Central memory CD4-positive, alpha-beta T cell (primary cell): ENCODE measurements at places on chromosomes 7 and 10.

DNA sequence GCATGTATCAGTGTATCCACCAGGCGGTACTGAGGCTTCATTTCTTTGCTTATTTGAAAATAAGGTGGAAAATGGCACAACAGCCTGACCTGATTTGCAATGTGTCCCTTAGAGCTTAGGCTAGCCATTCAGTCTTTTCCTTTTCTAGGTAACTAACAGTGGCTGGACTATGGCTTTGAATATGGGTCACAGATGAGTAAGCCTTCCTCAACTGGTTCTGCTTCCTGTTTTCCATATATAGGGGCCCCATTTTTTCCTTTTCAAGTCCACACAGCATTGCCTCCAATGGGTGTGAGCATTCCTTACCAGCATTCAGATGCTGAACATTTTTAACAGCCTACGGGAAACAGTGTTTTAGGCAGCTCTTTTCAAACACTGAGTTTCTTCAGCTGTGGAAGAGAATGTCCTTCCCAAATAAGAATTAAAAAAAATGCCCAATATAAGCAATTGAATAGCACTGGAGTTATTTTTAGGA is 3.9 kb upstream of the ITGB1 start:
- no peak for DNase-seq

GRCh38 chr7:79778786-79779770 is 325.6 kb upstream of the MAGI2 start:
- DNase-seq = no peak

DNA sequence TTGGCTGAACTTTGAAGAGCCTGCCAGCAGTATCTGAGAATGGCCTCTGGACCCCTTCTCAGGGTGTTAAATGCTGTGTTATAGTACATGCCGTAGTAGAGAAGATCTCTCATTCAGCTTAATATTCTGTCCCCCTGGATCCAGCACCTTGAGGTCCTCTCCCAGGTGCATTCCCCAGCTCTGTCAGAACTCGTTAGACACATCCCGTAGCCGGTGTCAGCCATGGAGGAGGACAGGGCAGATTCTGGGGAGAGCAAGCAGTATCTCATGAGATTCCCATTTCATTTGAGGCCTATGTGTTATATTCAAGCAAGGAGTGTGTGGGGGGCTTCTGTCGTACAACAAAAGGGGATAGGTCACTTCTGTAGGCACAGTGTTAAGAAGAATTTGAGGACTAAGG is 34.8 kb downstream of the NACAD start:
- DNase-seq = no peak

GRCh38 chr7:28509251-28510025 is 97.1 kb downstream of the CREB5 start:
- DNase-seq = no peak

DNA sequence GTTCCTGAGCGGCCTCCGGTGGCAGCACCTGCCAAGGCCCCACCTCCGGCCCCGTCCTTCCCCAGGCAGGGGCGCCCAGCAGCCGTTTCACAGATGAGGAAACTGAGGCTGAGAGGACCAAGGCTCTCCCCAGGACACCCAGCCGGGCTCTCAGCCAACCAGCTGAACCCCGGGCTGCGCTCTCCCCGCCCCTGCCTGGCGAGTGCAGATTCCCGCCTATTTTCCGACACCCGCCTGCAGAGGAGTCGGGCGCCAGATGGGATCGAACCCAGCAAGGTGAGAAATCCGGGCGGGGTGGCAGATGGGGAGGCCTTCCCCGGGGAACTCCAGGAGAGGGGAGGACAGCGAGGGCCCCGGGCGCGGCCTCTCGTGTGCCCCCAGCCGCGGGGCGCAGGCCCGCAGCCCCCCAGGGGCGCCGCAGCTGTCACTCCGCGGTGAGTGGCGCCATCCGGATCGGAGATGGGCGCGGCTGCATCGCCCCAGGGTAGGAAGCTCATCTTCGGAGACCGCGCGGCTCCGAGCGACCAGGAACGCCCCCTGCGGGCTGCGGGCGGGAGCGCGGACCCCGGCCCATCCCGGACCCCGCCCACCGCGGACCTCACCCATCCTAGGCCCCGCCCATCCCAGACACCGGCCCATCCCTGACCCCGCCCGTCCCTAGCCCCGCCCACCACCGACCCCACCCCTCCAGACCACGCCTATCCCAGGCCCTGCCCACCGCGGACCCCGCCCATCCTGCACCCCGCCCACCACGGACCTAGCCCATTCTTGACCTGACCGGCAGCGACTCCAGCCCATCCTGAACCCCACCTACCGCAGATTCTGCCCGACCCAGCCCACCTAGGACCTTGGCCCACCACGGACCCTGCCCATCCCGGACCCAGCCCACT is 90.3 kb downstream of the MICALL2 start:
- no peak for DNase-seq

- DNase-seq = no peak
These were observed 72.0 kb upstream of the KAT6B start for GRCh38 chr10:74754381-74754821.

DNA sequence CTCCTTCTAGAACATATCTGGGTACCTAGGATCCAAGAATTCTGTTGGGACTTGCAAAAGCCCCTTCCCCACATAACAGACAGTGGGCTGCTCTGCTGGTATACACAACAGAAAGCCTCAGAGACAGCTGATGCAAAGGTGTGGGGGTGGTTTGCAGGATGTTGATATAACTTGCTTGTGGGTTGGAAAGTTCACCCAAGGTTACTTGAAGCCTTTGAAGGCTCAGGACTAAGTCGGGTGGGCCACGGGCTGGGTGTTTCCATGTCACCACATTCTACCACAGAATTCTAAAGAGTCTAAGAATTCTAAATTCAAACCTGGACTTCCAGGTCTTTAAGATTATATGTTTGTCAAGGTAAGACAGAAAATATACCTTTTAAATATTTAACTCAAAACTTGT is 7.4 kb upstream of the NRCAM start:
- DNase-seq = no peak

DNA sequence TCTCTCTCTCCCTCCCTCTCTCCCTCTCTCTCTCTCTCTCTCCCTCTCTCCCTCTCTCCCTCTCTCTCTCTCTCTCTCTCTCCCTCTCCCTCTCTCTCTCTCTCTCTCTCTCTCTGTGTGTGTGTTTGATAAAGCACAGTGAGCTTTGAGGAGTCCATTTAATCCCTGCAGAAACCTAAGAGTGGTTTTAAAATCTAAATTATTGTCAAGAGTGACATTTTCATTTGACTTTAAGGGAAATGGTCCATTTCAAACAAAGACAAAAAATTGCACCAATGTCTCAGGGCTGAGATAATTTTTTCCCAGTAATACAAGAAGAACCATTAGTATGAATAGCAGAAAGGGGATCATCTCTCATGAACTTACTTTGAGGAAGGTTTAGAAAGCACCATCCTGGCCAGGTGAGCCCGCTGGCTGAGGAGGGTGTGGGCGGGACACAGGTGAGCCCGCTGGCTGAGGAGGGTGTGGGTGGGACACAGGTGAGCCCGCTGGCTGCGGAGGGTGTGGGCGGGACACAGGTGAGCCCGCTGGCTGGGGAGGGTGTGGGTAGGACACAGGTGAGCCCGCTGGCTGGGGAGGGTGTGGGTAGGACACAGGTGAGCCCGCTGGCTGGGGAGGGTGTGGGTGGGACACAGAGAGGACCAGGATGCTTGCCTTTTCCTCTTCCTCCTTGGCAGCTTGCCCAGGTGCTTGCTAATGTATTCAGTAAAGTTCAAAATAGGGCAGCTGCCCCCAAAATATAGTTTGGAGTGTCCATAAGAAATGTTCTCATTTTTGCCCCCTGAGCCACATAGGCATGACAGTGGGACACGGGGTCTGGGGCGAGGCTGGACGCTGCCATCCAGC is 125.0 kb downstream of the DNAJB6 start:
- no peak for DNase-seq

DNA sequence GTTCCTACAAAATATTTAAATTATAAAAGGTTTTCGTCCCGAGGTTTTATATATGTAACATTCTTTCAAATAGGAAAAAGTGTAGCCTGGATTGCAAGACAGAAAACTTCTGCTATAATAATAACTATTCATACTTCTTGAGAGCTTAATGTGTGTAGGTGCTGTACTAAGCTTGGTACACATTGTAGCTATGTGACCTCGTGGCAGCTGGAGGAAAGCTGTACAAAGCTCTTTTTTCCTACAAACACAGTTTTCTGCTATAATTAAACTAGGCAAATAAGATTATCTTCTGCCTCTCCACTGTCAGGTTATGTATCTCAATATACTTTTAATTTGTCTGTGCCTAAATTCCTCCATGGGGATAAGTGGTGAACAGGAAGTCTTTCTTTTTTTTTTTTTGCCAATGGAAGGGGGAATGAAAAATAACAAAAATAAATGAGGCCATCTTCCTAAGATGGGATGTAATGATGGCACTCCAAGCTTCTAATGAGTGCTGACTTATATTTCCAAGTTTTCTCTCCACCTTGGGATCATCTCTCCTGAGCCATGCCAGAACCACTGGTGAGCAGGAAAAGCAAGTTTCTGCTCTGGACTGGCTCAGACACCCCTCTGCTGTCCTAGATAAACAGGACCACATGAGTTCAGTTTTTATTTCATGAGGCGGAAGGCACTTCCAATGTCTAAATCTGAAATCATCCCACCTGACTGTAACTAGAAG is 9.9 kb downstream of the SGMS1 start:
- no peak for DNase-seq

DNA sequence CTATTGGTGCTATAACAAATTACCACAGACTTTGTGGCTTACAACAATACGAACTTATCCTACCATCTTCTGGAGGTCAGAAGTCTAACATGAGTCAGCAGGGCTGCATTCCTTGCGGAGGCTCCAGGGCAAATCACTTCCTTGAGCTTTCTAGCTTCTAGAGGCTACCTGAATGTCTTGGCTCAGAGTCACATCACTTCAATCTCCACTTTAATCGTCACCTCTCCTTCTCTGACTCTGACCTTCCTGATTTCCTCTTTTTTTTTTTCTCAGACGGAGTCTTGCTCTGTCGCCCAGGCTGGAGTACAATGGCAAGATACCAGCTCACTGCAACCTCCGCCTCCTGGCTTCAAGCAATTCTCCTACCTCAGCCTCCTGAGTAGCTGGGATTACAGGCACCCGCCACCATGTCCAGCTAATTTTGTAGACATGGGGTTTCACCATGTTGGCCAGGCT is 44.6 kb upstream of the ANAPC16 start:
- no peak for DNase-seq

GRCh38 chr10:101775273-101776160 is at the start of gene FGF8:
Gene FGF8 (minus strand): TSS chr10:101776114. CDS start chr10:101775900, 214 bp downstream.
- DNase-seq = no peak

- no peak for DNase-seq
These were observed 72.3 kb upstream of the TAS2R16 start for GRCh38 chr7:123067814-123068213.

- DNase-seq = no peak
These were observed 13.3 kb downstream of the HOXA4 start for GRCh38 chr7:27116962-27117886.

- DNase-seq = no peak
These were observed 54.4 kb upstream of the TMEM72 start for GRCh38 chr10:44856696-44857095.

- no peak for DNase-seq
These were observed 15.6 kb downstream of the ASB4 start for GRCh38 chr7:95501261-95501832.

- no peak for DNase-seq
These were observed 38.5 kb upstream of the LRRC17 start for GRCh38 chr7:102874166-102874829.

DNA sequence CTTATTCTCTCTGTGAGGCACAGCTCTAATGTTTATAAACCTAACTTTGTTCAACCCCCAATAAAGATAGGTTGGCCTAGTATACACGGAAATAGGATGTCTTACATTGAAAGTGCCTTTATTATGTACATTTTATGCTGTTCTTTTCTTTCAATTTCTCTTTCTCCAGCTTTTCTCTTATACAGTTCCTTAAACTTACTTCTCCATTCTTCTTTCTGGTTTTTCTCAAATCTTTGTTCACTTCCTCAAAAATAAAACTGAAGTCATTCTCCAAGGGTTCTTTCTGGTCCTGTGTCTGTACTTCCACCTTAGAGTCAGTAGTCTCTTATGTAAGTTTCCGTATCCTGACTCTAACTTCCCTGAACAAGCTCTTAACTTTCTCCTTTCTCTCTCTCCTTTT is 29.2 kb upstream of the NAMPT start:
- DNase-seq = no peak

DNA sequence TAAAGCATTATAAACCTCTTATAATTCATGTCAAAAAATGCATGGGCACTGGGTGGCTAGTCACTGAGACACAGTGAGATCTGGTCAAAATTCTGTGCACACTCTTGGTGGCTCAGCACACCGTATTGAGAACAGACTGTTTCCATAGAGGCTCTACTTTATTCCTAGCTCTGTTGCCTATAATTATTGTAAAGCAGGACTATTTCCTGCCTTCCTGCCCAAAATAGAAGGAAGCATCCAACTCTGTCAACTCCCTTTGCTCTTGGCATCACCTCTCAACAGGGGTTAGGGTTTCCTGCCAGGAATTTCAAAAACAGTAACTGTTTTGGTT is 45.1 kb downstream of the PTN start:
- DNase-seq = no peak

DNA sequence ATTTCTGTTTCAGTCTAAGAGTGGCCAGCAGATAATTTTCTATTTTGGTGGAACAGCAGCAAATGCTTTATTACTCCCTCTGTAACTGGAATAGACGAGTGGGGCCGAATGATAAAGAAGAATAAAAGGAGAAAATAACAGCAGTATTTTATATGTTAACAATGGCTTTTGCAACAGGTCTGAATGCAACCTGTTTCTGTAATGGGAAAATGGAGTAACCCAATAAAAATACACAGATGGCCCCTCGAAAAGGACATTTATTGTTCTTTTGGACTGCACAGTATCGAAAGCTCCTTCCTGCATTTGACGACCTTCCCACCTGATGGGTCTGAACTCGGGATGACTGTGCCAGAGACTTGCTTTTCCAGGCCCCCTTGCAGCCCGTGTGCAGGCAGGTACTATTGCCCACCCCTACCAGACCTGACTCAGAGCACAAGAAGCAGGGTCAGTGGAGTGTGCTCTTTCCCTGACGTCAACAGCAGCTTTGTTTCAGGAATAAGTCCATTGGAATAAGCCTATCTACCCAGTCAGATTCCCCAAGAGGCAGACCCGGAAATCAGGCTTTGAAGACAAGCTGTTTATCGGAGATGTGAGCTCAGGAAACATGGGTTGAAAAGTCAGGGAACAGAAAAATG is 306.5 kb upstream of the NEBL start:
- no peak for DNase-seq

- no peak for DNase-seq
These were observed 982.0 kb downstream of the SORCS1 start for GRCh38 chr10:106182542-106182941.

- no peak for DNase-seq
These were observed 240.9 kb downstream of the THSD7A start for GRCh38 chr7:11591055-11591633.

DNA sequence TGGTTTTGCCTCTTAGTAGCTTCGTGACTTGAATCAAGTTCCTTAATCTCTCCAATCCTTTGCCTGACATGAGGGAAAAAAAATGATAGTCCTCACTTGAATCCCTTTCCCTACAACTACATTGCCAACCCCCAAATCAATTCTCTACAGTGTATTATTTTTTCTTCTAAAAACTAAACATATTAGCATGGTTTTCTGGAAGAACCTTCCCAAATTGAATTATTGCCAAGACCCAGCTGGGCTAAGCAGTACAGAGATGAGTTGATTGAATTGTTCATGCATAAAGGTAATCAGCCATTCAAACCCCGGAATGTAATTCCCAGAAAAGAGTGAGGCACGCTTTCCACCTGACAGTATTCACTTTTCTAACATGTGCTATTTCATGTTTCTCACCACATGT is 155.6 kb upstream of the AGR3 start:
- DNase-seq = no peak
